ENCODE measurements at places on chromosomes 3 and 15. TPM values are rescaled to one million over a fixed set of nuclear protein-coding genes. Genes with fewer than 3 reads are reported as not detected.
A peak's percentile ranks its signal among the peaks of the same experiment; 100 is the strongest.

- no peaks in the 10 kb centered on the region for H3K36me3 ChIP-seq
- H3K27ac ChIP-seq = peak overlapping the region; percentile 77
- peaks cover 65% of the 10 kb centered on the region for H3K4me1 ChIP-seq
- H3K27me3 ChIP-seq = no peaks in the 10 kb centered on the region
- DNase-seq = peak; percentile 99
- H3K4me3 ChIP-seq = no peak overlapping the region
These were observed 57.0 kb upstream of the NR2F2 start for GRCh38 chr15:96273317-96274086.

DNA sequence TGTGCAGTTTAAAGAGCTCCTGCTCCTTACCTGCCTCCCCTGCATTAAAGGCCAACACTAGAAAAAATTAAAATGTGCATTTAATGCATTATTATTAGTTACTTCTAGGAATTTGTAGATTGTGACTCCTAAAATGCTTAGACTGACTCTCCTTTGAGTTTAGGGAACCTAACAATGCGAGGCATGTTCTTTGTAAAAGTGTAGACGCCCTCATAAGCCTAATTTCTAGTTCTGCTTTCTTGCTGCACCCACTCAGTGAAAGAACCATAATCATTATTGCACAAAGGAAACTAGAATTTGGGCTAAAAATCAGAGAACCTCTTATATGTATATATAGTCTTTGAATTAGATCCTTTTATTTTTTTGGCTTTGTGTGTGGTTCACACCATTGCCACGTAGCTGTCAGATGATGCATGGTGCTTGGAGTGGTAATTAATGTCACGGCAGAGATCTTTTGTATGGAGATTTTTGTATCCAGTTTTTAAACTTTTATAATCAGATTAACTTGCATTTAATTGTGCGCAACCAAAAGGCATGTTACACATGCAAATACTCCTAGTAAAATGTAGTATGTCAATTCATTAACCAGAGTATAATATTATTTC is 710 bp downstream of the ABHD10 start:
- H3K27me3 ChIP-seq = no peaks in the 10 kb centered on the region
- H3K36me3 ChIP-seq = peaks cover 6% of the 10 kb centered on the region
- peaks cover 8% of the 10 kb centered on the region for H3K4me1 ChIP-seq
- H3K4me3 ChIP-seq = peak overlapping the region; percentile 81
- DNase-seq = no peak

DNA sequence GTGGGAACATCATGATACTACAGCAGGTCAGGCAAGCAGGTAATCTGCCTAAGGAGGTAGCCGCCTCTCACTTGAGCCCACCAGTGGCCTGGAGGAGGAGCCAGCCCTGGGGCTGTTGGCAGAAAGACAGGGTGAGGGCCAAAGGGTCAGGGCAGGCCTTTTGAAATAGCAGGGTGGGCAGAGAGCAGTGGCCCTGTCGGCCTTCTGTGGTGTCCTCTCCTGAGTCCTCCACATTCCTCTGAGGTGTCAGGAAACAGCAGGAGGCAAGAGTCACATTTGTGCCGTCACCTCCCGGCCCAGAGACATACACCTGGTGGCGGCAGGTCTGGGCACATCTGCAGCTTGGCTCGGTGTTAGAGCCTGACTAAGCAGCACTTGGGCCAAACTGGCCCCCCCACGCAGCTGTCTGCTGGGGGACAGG is 3.9 kb upstream of the BNC1 start:
- H3K4me3 ChIP-seq = peak overlapping the region; percentile 70
- no peaks in the 10 kb centered on the region for H3K27me3 ChIP-seq
- peak overlapping the region; percentile 98 for H3K27ac ChIP-seq

The CLDN1 gene
- 218 TPM for polyA plus RNA-seq

Measured in keratinocyte (primary cell).